ENCODE measurements at places on chromosomes 11 and 22.
A peak's percentile ranks its signal among the peaks of the same experiment; 100 is the strongest.

DNA sequence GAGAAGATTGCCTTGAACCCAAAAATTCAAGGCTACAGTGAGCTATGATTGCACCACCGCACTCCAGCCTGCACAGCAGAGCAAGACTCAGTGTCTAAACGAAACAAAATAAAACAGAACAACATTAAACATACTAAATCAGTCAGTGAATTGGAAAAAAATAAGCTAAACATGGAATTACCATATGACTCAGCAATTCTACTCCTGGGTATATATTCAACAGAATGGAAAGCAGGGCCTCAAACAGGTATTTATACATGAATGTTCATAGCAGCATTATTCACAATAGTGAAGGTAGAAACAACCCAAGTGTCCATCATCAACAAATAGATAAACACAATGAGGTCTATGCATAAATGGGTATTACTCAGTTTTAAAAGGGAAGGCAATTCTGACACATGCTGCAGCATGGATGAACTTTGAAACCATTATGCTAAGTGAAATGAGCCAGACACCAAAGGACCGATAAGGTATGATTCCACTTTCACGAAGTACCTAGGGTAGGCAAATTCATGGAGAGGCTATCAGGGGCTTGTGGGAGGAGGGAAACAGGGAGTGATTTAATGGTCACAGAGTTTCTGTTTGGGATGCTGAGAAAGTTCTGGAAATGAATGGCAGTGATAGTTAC is 15.5 kb downstream of the NTM start:
- peaks cover 8% of the 10 kb centered on the region for H3K27me3 ChIP-seq
- no peaks in the 10 kb centered on the region for H3K36me3 ChIP-seq
- DNase-seq: no peak
- H3K4me3 ChIP-seq: no peak overlapping the region
- no peaks in the 10 kb centered on the region for H3K4me1 ChIP-seq

DNA sequence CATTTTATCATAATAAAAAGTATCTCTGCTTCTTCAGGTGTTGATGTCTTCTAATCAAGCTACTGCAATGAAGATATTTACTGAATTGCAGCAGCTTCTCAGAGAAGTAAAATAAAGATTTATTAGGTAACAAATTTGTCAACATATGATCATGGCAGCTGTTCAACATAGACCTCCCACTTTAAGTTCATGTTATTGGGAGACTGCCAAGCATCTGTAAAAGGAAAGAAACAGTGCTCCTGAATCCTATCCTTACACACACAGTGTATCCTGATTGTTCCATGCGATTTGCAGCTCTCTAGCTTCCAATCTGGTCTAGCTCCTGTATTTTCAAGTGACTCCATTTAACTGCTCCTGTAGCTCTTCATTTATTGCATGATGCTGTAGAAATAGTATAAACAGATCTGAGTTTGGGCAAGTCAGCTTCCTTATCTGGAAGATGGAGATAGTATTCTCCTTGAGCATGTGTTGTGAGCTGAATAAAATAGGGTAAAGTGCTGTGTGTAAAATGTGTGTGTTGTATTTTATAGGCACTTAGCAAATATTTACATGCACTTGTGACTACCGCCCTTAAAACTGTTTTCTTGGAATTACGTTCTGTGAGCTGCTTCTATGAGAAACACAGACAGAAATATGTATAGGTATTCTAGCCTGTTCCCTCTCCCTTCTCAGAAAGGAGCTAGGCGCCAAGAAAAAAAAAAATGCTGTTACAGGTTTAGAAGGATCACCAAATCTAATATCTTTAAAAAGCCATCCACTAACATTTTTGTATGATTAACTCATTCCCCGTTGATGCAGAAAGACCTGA is 290.6 kb downstream of the JRKL start:
- no peaks in the 10 kb centered on the region for H3K36me3 ChIP-seq
- no peak for DNase-seq

- no peak overlapping the region for H3K4me3 ChIP-seq
- no peaks in the 10 kb centered on the region for H3K4me1 ChIP-seq
- DNase-seq: no peak
- H3K36me3 ChIP-seq: no peaks in the 10 kb centered on the region
- H3K27ac ChIP-seq: no peak overlapping the region
Measured at GRCh38 chr22:31972180-31972579, 27.8 kb downstream of the YWHAH start.

- no peaks in the 10 kb centered on the region for H3K4me1 ChIP-seq
- H3K4me3 ChIP-seq: no peak overlapping the region
- no peaks in the 10 kb centered on the region for H3K27me3 ChIP-seq
- no peak overlapping the region for H3K27ac ChIP-seq
- no peaks in the 10 kb centered on the region for H3K36me3 ChIP-seq
- no peak for DNase-seq
Measured at GRCh38 chr11:104106136-104106754, 57.7 kb downstream of the PDGFD start.

DNA sequence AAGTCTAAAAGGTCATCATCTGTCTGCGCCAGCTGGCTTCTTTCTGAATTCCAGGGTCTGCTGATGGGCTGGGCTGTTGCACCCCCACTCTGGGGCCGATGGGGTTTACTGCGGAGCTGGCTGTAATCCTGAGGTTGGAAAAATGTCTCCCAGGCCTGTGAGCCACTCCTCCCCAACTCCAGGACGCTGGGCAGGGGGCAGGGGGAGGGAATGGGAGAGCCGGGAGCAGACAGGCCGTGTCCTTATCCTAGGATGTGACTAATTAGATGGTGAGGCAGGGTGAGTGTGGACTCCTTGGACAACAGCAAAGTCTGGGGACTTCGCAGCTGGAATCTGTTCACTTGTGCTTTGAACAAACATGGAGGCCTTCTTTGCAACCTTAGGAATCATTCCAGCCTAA is 48.7 kb downstream of the LRRC32 start:
- no peaks in the 10 kb centered on the region for H3K4me1 ChIP-seq
- no peak overlapping the region for H3K27ac ChIP-seq
- DNase-seq: no peak
- H3K27me3 ChIP-seq: no peaks in the 10 kb centered on the region
- H3K4me3 ChIP-seq: no peak overlapping the region

DNA sequence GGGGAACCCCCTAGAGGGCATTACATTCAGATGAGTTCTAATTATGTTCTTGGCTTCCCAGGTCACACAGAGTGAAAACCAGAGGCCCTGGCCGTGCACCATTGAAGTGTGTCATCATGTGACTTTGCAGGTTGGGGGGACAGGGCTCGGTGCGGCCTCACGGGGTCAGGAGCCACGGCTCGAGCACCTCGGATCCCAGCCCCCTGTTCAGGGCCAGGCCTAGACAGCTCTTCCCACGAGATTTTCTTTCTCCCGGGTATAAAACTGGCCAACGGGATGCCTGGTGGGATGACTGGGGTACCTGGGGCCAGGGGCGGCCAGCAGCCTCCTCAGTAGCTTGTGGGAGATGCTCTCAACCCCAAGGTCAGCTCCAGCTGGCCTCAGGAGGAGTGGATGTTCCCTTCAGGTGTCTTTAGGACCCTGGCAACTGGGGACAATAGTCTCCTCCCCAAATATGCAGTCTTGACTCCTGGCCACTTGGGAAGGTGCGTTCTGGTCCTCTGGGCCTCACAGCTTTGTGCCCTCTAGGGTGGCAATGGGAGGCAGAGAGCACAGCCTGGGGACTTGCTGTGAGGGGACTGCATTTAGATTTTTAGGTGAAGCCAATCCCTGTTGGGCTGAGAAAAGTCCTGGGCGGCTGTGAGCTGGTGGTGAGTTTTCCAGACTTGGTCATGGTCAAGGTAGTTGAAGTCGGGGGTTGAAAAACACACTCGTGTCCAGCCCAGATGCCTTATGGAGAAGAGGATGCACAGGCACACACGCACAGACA is 95.6 kb downstream of the KCNQ1 start:
- H3K4me1 ChIP-seq: no peaks in the 10 kb centered on the region
- H3K27me3 ChIP-seq: no peaks in the 10 kb centered on the region
- peak; percentile 29 for DNase-seq
- H3K36me3 ChIP-seq: no peaks in the 10 kb centered on the region
- no peak overlapping the region for H3K4me3 ChIP-seq

DNA sequence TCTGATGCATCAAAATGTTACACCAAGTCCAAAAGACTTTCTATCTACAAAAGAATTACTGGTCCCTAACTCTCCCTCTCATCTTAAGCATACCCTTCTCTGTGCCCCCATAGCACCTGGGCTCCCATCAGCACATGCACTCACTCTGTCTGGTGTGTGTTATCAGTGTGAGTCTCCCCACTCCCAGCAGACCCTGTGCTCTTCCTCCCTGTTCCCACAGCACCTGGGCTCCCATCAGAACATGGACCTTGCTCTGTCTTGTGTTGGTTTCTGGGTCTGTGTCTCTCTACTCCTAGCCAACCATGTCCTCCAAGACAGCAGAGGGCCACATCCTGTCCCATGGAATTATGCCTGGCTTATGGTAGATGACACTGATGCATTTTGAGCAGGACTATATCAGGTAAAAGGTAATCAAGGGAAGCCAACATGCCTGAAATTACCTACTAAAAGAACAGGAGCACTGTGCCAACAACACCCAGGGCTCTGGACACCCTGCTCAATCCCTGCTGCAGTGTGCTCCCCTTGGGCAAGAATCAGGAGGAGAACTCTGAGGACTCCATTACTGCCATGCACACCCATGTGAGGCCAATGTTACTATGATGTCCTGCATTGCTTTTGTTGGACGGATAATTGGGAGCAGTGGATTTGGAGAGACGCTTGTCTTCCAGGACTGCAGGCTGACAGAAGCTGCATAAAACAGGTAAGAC is 34.3 kb downstream of the GAB4 start:
- no peak overlapping the region for H3K27ac ChIP-seq
- no peaks in the 10 kb centered on the region for H3K4me1 ChIP-seq
- DNase-seq: no peak
- no peak overlapping the region for H3K4me3 ChIP-seq
- no peaks in the 10 kb centered on the region for H3K27me3 ChIP-seq

- no peak overlapping the region for H3K27ac ChIP-seq
- DNase-seq: no peak
- H3K4me1 ChIP-seq: no peaks in the 10 kb centered on the region
- H3K36me3 ChIP-seq: no peaks in the 10 kb centered on the region
- no peaks in the 10 kb centered on the region for H3K27me3 ChIP-seq
Measured at GRCh38 chr11:128764424-128765095, 70.7 kb downstream of the FLI1 start.

GRCh38 chr22:31124811-31125465 is 2.2 kb downstream of the INPP5J start:
- DNase-seq: no peak
- H3K27me3 ChIP-seq: no peaks in the 10 kb centered on the region
- H3K4me1 ChIP-seq: no peaks in the 10 kb centered on the region
- no peaks in the 10 kb centered on the region for H3K36me3 ChIP-seq

DNA sequence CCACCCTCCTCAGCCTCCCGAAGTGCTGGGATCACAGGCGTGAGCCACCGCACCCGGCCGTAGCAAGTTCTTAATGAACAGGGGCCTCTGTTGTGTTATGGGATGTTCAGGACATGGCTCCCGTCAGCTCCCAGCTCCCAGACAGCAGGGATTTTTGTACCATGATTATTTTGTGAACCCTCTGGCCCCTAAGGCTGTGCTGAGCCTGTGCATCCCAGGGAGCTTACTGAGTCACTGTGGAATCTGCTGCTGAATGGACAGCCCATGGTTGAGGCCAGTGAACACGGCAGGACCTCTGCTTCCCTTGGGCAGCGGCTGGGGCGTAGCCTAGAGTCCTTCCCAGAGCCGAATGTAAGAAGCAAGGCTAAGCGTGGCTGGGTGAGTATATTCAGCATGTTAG is 245.2 kb downstream of the NTM start:
- H3K4me1 ChIP-seq: no peaks in the 10 kb centered on the region
- H3K36me3 ChIP-seq: no peaks in the 10 kb centered on the region
- DNase-seq: no peak
- H3K27ac ChIP-seq: no peak overlapping the region
- H3K27me3 ChIP-seq: peaks cover 11% of the 10 kb centered on the region

- no peaks in the 10 kb centered on the region for H3K27me3 ChIP-seq
- no peak for DNase-seq
- H3K36me3 ChIP-seq: no peaks in the 10 kb centered on the region
- no peaks in the 10 kb centered on the region for H3K4me1 ChIP-seq
- H3K4me3 ChIP-seq: no peak overlapping the region
Measured at GRCh38 chr22:35575116-35575748, 34.6 kb downstream of the RASD2 start.

- no peaks in the 10 kb centered on the region for H3K4me1 ChIP-seq
- H3K27me3 ChIP-seq: no peaks in the 10 kb centered on the region
- H3K4me3 ChIP-seq: no peak overlapping the region
- H3K36me3 ChIP-seq: no peaks in the 10 kb centered on the region
- H3K27ac ChIP-seq: no peak overlapping the region
- DNase-seq: no peak
Measured at GRCh38 chr22:20001082-20001638, 15.5 kb downstream of the ARVCF start.

- no peaks in the 10 kb centered on the region for H3K36me3 ChIP-seq
- DNase-seq: no peak
- no peak overlapping the region for H3K27ac ChIP-seq
- H3K4me3 ChIP-seq: no peak overlapping the region
Measured at GRCh38 chr22:32318361-32318760, 39.3 kb upstream of the RFPL3 start.

Measured in RWPE2 (cell line).